Stomach (tissue), 19 donors: ENCODE measurements at places on chromosomes 2 and 18. TPM values are rescaled to one million over a fixed set of nuclear protein-coding genes. Genes with fewer than 3 reads are reported as not detected.
A peak's percentile ranks its signal among the peaks of the same experiment; 100 is the strongest.

Gene SCG2
- total RNA-seq = 1.2 TPM

Gene ZNF892
- total RNA-seq = 4.2 TPM

Gene SAG
- not detected for total RNA-seq

Gene STARD6
- total RNA-seq = not detected

DNA sequence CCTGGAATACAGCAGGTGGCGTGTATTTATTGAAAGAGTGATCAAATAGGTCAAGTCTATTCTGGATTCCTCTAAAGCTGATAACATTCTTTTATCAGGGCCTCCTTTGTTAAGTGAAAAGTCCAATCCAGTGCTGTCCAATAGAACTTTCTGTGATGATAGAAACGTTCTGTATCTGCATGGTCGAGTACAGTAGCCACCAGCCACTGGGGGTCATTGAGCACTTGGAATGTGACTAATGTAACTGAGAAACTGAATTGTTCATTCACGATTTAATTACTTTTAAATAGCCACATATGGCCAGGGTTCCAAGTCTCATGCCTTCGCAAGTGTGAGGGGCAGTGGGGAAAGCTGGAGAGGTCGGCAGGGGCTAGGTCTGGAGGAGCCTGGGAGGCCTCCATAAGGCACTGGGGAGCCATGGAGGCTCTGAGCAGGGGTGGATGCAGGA, 20.5 kb downstream of the SH2D6 start:
- no peak for DNase-seq

DNA sequence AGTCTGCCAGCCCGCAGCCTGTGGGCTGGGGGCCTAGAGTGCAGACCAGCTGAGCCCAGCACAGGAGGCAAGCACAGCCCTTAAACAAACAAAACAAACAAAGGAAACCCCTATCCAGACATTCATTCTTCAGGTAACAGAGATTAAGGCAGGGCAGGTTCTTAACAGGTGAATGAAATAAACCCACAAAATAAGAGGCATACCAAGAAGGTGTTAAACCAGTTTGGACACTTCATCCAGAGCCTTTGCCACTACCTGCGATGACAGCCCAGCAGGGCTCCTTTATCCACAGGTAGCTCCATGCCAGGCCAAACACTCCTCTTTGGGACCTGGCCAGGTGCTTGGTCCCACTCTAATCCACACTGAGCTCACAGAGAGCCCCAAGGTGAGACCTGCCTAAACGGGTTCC, 209.7 kb upstream of the SIX2 start:
- peak; percentile 79 for DNase-seq

DNA sequence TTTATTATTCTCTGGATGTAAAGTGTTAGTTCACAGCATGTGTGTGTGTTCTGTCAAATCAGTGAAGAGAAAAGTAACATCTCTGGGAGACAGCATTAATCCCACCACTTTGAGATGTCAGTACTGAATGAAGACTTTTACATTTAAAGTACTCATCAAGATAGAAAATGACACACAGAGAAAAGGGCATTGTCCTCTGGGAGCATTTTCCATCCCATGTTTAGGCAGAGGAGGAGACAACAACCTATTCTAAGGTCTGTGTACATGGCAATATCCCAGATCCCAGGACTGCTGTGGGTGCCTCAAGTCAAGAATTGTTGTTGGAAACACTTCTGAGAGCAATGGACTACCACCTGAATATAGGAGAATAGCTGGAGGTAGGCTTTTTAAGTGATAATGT, 201.5 kb downstream of the PPP1R1C start:
- DNase-seq = no peak

DNA sequence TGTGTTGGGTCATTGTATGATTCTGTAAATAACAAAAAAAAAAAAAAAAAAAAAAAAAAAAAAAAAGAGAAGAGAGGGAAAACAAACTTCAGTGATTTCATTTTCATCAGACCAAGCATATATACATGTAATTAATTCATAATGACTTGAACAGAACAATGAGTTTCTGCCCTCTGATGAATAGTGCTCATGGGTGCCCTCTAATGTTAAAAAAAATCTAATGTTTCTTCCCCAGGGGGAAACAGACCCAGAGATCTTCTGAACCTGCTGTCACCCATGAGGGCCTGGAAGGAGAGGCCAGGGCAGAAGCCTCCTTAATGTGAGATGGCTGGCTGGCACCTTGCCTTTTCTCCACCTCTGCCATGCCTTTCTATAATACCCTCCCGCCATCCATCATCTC, 289.2 kb downstream of the ZNF521 start:
- no peak for DNase-seq
